Fibroblast of skin of left biceps (primary cell): ENCODE measurements at places on chromosomes 7 and 10.

GRCh38 chr7:2559283-2559950, 638 bp downstream of the IQCE start:
- no peak for DNase-seq

DNA sequence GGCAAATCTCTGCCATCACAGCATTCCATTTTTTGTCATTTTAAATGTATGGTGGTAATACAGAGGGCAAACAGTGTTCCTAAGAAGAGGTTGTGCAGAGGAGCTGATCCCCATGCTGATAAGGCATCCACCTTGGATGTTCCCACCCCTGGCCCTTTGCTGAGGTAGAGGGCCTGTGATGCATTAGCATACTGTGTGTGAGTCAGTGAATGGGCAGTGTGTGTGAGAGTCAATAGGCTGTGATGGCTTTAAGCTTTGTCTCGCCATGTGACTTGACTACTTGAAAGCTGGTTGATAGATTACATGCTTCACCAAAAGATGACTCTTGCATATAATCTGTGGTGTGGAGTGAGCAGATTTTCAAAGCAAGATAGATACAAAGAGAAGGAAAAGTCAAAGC, 81.3 kb downstream of the INSYN2A start:
- DNase-seq = no peak

DNA sequence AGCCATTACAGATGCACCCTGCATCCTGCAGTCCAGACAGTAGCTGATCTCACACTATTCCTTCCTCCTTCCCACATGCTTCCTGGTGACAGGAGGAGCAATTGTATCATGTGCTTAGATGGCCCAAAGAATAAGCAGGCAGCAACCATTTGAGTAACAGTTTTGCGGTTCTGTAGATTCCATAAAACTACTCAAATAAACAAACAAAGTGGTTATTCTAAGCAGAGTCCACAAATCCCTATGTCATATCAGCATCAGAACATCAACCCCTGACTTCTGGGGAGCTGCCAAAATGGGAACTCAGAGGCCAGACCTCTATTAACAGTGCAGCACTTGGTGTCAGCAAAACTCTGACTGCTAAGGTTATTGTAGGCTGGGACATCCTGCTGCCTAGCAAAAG, 226.0 kb downstream of the SORCS1 start:
- DNase-seq = no peak

- no peak for DNase-seq
Measured at GRCh38 chr7:144408121-144408520, 4.6 kb upstream of the NOBOX start.

DNA sequence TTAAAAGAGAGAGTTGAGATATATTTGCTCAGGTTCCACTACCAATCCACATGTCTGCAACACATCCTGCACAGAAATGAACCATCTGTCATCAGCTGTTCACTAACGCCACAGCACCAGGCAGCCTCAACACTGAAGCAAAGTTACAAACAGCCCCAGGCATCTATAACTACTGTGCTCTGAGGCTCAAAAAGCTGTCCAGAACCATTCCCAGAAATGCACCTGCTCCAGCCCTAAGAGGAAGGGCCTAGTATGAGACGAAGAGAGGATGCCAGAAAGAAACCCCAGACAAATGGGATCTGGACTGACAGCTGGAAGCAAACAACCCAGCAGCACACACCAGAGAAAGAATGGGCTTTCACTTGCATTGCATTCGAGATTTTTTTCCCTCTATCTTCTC, 159.3 kb downstream of the ELMO1 start:
- DNase-seq = no peak

DNA sequence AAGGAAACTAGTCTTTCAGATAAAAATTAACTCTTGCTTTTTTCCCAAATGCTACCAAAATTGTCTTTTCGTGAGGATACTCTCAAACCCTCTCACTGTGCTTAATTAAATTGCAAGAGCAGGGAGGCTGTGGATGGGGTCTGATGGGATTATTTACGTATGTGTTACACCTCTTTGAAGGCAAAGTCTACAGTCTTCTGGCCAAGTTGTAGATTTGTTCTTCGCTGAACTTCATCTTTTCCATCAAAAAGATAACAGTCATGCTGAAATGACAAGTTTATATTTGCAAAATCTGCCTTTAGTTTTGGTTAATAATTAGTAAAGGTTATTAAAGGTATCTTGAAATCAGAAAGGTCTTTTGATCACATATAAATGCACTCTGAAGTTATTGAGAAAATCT, 22.7 kb downstream of the A1CF start:
- no peak for DNase-seq

- no peak for DNase-seq
Measured at GRCh38 chr10:24935504-24936292, 16.7 kb downstream of the PRTFDC1 start.

- no peak for DNase-seq
Measured at GRCh38 chr7:74252893-74253292, 1.3 kb downstream of the RFC2 start.

DNA sequence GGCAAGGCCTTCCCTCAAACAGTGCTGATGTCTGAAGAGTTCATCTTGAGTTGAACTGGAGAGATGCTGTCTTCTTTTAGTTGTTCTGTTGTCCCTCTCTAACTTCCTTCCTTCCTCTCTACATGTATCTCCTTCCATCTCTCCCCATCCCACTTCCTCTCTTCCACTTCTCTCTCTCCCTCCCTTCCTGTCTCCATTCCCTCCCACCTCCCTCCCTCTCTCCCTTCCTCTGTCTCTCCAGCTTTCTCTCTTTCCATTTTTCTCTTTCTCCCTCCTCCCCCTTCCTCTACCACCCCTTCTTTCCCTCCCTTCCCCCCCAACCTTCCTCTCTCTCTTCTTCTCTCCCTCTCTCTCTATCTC, 40.7 kb upstream of the TNS3 start:
- DNase-seq = no peak

- no peak for DNase-seq
Measured at GRCh38 chr10:71338728-71339495, 19.9 kb downstream of the SLC29A3 start.

GRCh38 chr10:72785409-72785808, 93.5 kb downstream of the MCU start:
- no peak for DNase-seq

- no peak for DNase-seq
Measured at GRCh38 chr10:96770987-96771386, 50.7 kb upstream of the PIK3AP1 start.

DNA sequence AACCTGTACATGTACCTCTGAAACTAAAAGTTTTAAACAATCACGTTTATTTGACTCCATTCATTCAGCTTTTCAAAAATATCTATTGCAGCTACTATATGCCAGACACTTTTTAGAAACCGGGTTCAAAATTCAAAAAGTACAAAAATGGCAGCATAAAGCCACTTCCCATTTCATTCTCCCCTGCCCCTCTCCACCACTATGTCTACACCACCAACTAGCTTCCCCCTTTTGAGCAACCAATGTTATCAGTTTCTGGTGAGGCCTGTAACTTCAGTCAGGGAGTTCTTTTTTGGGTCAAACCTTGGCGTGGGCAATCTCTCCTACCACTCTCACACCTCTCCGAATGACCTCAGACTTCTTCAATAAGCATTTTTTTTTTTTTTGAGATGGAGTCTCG, 11.5 kb upstream of the HHEX start:
- DNase-seq = no peak

GRCh38 chr10:154348-154747, 19.1 kb downstream of the ZMYND11 start:
- DNase-seq = no peak

DNA sequence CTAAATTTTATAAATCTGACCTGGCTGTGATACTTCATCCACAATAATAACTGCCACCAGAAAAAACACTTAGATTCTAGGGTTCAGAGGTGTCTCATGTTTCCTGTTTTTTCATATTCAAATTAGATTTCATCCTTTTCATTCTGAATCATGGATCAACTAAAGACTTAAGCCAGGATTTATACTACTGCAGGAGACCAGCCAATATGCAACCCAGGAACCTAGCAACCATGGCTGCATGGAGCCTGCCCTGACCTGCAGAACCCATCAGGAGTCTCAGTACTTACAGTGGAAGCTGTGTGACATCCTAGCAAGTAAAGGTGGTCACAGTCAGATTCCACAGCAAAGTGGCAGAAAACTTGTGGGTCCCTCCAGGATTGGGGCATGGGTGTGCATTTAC, 40.5 kb upstream of the RNF148 start:
- no peak for DNase-seq

DNA sequence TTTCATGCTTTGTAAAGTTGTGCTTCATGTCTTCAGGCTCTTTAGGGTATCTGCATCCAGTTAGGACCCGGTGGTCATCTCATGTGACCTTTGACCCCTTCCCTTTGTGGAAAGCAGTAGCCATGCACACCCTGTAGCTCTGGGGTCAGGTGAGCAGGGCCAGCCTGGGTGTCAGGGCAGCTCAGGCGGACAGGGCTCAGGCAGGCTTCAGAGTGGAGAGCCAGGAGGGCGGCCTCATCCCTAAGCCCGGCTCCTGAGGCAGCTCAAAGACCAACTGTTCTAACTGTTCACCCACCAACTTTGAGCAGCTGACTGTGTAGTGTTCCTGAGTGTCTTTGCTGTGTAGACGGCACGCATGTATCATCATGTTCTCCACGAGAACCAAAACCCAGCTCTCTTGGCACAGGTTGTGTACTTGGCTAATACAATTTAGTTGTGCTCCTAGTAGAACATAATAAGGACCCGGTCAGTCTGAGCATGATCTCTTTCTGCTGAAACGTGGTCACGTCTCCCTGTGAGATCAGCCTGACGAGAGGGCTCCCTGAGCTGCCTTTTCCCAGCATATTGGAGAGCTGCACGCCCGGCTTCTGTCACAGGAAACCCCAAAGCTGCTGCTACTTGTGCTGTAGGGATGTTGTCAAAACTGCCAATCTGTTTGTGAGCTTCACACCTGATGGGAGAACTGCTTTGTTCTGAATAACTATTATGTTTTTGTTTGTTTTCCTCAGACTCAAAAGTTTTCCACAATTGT, 30.0 kb downstream of the EEPD1 start:
- DNase-seq = no peak

GRCh38 chr10:72509941-72510340, 115.9 kb downstream of the MICU1 start:
- DNase-seq = no peak

DNA sequence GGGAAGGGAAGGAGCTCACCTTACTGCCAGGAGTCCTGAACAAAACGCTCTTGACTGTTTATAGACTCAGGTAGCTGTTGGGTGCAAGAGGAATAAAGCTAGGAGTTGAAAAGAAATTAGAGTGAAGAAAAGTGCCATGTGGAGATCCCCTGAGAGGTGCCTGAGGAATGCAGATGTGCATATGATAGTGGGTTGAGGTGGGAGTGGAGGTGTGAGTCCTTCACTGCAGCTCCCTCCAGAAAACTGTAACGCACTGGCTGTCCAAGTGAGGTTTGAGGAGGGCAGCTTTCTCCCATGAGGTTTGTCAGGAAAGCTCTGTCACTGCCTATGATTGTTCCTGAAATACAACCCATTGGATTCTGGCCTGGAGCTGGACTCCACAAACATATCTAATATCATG, 904.8 kb upstream of the POT1 start:
- DNase-seq = no peak

- DNase-seq = no peak
Measured at GRCh38 chr7:64869912-64870562, 33.0 kb upstream of the ZNF273 start.

- peak; percentile 70 for DNase-seq
Measured at GRCh38 chr10:70679498-70679897, 7.2 kb downstream of the ADAMTS14 start.

GRCh38 chr7:21671859-21672258, 129.0 kb downstream of the DNAH11 start:
- DNase-seq = no peak

DNA sequence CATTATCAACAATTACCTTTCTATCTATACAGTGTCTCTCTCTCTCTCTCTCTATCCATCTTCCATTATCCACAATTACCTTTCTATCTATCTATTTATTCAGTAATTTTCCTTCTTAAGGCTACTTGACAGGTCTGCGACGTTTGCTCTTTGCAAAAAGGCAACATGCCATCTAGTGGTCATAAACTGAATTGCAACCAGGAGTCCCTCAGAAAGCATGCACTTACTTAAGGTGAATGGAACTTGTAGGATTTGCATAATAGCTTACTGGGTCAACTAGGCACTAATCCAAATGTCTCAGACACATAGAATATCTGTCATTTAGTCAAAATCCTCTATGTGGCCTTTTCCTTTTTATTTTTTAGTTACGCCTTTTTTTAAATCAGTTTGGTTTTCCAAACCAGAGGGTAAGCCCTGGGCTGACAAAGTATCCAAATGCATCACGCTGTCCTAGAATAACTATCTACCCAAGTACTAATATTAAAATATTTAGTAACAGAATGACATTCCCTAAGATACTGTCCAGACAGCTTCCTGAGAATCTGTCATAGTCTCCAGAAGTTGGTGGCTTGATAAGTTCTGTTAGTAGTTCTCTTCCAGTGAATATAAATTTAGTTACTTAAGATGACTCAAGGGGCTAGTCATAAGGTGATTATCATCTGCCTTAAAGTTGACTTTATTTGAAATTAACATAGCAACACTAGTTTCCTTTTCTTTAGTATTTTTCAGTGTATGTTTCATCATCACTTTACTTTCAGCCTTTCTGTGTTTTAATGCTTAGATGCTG, 208.3 kb downstream of the PPP1R3A start:
- peak; percentile 50 for DNase-seq

DNA sequence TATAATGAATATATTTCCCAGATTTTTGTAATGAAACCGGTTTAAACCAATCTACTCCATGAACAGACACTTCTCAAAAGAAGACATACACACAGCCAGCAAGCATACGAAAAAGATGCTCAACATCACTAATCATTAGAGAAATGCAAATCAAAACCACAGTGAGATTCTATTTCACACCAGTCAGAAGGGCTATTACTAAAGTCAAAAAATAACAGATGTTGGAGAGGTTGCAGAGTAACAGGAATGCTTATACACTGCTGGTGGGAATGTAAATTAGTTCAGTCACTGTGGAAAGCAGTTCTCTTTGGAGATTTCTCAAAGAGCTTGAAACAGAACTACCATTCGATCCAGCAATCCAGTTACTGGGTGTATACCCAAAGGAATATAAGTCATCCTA, 240.7 kb downstream of the TSPAN12 start:
- no peak for DNase-seq

DNA sequence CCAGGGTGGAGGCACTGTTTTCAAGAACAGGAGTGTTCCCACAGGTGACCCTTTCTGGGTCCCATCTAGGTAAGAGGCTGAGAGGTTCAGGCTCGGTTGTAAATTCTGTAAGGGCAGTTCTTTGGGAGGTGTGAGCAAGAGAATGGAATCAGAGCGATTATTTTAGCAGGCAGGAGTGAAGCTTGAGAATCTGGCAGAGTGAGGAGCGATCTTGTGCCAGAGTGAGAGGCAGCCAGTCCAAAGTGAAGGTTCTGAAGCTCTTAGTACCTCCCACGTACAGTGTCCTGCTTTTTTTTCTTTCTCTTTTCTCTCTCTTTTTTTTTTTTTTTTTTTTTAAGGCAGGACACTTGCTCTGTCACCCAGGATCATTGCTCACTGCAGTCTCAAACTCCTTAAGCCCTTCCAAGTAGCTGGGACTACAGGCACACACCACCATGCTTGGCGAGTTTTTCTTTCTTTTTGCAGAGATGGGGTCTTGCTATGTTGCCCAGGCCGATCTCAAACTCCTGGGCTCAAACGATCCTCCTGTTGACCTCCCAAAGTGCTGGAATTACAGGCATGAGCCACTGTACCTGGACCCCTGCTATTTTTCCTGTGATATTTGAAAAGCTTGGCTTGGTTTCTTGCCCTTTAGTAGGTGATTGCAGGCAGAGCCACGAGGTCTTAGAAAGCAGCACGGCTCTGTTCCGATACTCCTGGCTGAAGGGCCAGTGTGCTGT, 10.9 kb downstream of the POR start:
- no peak for DNase-seq
